Endothelial cell (in vitro differentiated cells): ENCODE measurements at places on chromosomes 2 and 18. TPM values are rescaled to one million over a fixed set of nuclear protein-coding genes. Genes with fewer than 3 reads are reported as not detected.

Gene STPG4
- total RNA-seq = not detected

Gene ABCB11
- 1.9 TPM for total RNA-seq

Gene ERMN
- 0.36 TPM for total RNA-seq

Gene CD28
- total RNA-seq = not detected

Gene SNTG2
- 23.2 TPM for total RNA-seq

Gene GPR148
- not detected for total RNA-seq

Gene MRPL53
- total RNA-seq = 59.0 TPM

Gene C1GALT1C1L
- total RNA-seq = 0.31 TPM

Gene ACTG2
- total RNA-seq = 8.3 TPM

Gene AMER3
- total RNA-seq = 0.18 TPM

Gene YES1
- total RNA-seq = 190 TPM

Gene RAMP1
- 2.2 TPM for total RNA-seq

Gene ZAP70
- 93.4 TPM for total RNA-seq

Gene DYSF
- total RNA-seq = 566 TPM

Gene ZNF514
- 16.2 TPM for total RNA-seq

Gene FOXD4L1
- not detected for total RNA-seq

Gene UGT1A4
- not detected for total RNA-seq

Gene NEB
- 0.64 TPM for total RNA-seq

Gene LGALSL
- total RNA-seq = 30.2 TPM

Gene THUMPD2
- total RNA-seq = 5.0 TPM

Gene PPP1CB
- total RNA-seq = 125 TPM

Gene RETSAT
- 37.0 TPM for total RNA-seq

Gene BOLL
- not detected for total RNA-seq

Gene GKN2
- 0.36 TPM for total RNA-seq

Gene ANKRD23
- 4.7 TPM for total RNA-seq

Gene ITGA4
- 5.7 TPM for total RNA-seq

Gene RELCH
- total RNA-seq = 27.3 TPM

Gene MSTN
- 0.13 TPM for total RNA-seq

Gene ERFE
- 0.41 TPM for total RNA-seq

Gene SLC16A14
- 0.18 TPM for total RNA-seq

Gene CPLX4
- not detected for total RNA-seq

Gene HOXD13
- not detected for total RNA-seq

Gene SULT1C4
- 22.6 TPM for total RNA-seq

Gene GREB1L
- total RNA-seq = 105 TPM

Gene ARMC9
- 18.3 TPM for total RNA-seq

Gene IL18R1
- 0.51 TPM for total RNA-seq

Gene DSG4
- total RNA-seq = not detected

Gene SOCS6
- 23.7 TPM for total RNA-seq

Gene DLGAP1
- 1.8 TPM for total RNA-seq

Gene HNMT
- total RNA-seq = 4.6 TPM
